ENCODE measurements at places on chromosomes 4 and X. TPM values are rescaled to one million over a fixed set of nuclear protein-coding genes. Genes with fewer than 3 reads are reported as not detected.

DNA sequence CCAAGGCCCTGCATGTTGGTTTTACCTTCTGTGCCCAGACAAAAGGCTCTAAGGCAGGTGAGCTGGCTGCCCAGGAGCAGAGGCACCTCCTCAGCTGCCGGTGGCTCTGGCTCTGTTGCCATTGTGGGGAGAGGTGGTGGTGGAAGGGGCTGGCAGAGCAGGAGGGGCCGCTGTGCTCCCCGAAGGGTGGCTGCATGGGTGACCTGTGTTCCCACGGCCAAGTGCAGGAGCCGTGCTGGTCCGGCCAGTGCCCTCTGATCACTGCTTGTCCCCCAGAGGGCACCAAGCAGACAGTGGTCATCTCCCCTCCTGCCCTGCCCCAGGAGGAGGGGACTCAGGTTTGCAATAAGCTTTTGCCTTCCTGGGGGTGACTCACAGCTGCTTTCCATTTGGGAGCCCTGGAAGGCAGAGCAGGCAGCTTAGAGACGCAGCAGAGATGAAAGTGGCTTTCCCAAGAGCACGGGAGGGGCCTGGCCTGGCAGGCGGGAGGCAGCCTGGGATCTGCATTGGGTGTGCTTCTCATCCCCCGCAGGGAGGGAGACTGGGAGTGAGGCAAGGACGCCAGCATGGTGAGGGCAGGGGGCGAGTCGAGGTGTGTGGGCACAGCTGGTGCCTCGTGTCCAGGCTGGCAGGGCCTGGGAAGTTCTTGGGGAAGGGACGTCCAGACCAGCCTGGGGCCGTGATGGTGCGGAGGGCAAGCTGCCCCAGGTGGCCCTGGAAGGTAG is 28.7 kb downstream of the DOK7 start:
- DNase-seq: no peak

The CDS1 gene
- total RNA-seq: not detected

DNA sequence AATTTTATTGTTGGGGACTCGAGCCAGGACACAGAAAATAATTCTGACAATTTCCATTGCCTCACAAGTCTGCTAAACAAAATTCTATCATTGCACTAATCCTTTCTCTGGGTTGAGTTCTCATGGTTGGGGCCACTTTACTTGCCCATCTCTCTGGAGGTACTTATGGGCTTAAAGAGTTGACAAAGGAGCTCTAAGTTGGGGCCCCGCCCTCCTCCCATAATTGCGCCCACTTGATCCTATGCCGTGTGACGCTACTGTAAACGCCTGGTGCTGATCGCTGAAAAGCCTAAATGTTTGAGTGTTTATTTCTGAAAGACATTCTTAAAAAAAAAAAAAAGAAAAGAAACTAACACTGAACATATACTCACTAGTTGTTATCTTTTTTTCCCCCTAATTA is 103.0 kb downstream of the TENM3 start:
- no peak for DNase-seq

The MAGED4 gene
- total RNA-seq: 95.8 TPM

DNA sequence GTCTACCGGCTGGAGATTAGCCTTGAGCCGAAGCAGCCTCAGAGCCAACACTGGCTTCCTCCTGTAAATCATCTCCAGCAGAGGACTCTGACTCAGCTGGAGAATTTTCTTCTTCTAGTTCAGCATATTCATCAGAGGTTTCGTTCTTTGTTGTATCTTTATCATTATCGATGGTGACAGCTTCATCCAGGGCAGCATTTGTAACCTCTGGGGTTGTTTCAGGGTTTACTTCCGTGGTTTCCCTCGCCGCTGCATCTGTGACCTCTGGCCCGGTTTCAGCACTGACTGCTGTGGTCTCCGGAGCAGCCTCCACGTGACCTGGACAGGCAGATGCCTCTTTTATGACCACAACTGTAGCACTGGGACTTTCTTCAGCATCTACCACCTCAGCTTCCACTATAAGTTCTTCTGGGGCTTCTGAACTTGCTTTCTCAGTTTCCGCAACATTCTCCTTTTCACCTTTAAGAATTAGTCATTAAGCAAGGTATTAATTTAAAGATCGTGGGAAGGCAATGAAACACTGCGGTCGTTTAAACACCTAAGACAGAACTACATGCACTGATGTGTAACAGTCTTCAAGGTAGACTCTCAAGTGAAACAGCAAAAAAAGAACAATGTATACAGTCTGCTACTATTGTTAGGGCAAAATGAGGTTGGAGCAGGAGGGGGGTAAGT is 13.3 kb downstream of the MGARP start:
- no peak for DNase-seq

- no peak for DNase-seq
Measured at GRCh38 chr4:127776620-127777019, 5.5 kb upstream of the HSPA4L start.

The ABCG2 gene
- total RNA-seq: not detected

DNA sequence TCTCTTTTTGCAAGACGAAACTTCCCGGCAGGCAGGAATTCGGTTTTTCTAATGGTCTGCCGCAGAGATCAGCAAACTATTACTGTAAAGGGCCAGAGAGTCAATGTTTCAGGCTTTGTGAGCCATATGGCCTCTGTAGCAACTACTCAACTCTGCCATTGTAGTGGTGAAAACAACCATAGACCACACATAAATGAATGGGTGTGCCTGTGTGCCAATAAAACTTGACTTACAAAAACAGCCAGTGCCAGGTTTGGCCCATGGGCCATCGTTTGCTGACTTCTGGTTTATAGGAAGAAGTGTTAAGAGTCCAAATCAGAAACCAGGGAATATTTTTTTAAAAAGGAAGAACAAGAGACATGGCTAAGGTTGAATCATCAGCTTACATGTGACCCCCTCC is 163.0 kb downstream of the SH3KBP1 start:
- DNase-seq: no peak

- DNase-seq: no peak
Measured at GRCh38 chr4:41668024-41668423, 80.5 kb downstream of the PHOX2B start.

GRCh38 chr4:176794151-176794550 is 1.4 kb upstream of the VEGFC start:
- DNase-seq: no peak

GRCh38 chrX:152821145-152821765 is 9.3 kb downstream of the CETN2 start:
- no peak for DNase-seq

GRCh38 chr4:169039251-169039954 is 29.3 kb upstream of the CBR4 start:
- DNase-seq: no peak

GRCh38 chrX:20639115-20639514 is 372.4 kb upstream of the RPS6KA3 start:
- no peak for DNase-seq

- DNase-seq: no peak
Measured at GRCh38 chrX:52346174-52347165, 22.4 kb upstream of the XAGE2 start.

The NR3C2 gene
- total RNA-seq: 0.75 TPM

The ERAS gene
- not detected for total RNA-seq

The BMX gene
- total RNA-seq: not detected

DNA sequence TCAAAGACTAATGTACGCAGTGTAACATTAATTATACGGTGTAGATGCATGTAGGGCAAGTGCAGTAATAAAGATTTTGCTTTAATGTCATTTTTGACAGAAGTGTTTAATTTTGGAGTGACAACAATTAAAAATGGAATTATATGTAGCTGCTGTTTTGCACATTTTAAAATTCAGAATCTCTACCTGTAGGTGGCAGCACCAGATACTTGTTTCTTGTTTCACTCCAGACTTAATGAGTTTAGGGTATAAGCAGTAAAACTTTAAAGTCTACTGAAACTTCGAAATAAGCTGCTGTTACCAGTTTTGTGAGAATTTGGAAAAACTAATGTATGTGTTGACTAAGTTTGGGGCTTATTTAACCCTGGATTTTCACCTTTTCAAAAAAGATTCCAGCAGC is 144.9 kb downstream of the POLA1 start:
- no peak for DNase-seq

The ERCC6L gene
- 1.1 TPM for total RNA-seq

DNA sequence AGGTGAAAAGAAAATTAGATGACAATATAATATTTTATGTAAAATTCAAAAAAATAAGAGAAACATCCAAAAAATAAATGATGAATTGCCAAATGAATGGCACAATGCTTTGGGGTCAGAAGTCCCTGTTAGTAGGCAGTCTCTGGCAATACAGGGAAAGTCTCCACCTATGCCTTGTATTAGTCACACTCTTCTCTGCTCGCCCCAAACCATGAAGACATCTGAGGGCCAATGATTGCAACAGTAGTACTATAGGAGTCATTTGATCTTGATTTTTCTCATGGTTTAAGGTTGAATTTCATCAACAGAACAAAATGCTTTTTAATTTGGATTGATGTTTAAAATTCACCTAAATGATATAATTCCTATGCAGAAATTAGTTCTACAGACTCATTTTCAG is 3.9 kb upstream of the PRSS12 start:
- DNase-seq: no peak

The RNF175 gene
- total RNA-seq: not detected

GRCh38 chr4:84907145-84907544 is 59.3 kb downstream of the WDFY3 start:
- DNase-seq: no peak

- DNase-seq: no peak
Measured at GRCh38 chrX:153216926-153217325, 37.8 kb downstream of the MAGEA1 start.

- no peak for DNase-seq
Measured at GRCh38 chrX:44317181-44317580, 26.3 kb downstream of the EFHC2 start.

- no peak for DNase-seq
Measured at GRCh38 chr4:40927074-40927473, 177.3 kb downstream of the NSUN7 start.

DNA sequence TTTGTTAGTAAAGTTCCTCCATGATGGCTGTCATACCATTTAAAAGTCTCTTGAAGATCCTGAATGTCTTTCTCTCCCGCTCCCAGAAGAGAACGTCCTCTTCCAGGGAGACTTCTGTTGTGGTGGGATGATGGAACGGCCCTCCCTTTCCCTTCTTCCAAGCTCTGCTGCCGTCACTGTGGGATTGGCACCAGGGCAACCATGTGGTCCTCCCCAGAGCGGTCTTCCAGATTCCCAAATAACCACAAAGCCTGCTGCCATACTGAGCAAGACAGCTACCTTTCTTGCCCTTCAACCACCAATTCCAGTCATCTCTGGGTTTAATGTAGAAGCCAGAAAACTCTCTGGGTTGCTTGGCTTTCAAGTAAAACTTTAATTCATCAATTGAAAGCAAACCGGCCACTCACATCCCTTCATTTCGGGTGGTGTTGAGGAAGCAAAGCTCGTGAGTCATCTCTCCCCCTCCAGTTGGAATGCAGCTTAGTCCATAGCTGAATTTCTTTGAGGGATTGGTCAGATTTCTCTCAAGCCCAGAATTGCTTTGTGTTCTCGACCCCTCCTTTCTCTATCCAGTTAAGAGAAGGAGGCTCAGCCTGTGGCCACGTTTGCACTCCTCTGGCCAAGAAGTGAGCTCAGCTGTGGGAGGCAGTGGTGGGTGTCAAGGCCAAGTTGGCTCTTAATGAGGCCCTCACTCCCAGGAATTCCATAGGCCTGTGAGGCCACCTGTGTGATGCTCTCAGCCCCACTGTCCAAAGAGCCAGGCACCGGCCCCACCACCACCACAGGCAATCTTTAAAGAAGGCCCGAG is 36.9 kb downstream of the FHDC1 start:
- no peak for DNase-seq

- no peak for DNase-seq
Measured at GRCh38 chrX:11791090-11791489, 33.1 kb downstream of the MSL3 start.

- DNase-seq: no peak
Measured at GRCh38 chr4:12644261-12644660, 839.9 kb downstream of the RAB28 start.

DNA sequence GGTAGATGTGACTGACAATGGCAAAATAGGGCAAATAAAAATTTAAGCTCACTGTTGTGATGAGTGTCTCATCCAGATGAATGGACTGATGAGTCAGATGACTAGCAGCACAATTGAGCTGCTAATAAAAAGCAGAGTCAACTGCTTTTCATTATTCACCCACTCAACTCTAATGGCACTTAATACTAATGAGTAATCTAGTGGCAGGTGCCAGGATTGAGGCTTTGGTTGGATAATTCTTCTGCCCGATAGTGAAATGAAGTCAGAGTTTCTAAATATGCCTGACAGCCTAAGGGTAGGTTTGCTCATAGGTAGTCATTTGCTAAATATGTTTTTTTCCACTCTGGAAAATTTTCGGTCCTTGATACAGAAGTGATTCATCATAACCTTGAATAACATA is 10.4 kb downstream of the OGT start:
- no peak for DNase-seq

The LPAR4 gene
- total RNA-seq: 2.6 TPM

DNA sequence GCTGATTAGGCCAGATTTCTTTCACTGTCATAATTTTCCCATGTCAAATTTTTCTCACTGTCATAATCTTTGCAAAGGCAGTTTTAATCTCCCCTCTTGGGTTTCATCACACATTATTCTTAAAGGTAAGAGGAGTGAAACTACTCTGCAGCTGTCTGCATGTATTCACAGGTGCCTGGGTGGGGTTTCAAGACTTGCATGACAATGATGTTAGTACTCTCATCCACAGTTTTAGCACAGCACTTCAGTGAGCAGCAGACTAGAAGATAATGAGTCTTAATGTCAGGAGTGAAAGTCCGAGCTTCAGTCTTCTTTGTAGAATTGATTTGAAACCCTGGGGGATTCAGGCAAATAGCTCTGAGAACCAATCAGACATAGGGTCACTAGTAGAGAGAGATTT is 182.5 kb upstream of the GALNT7 start:
- DNase-seq: no peak

DNA sequence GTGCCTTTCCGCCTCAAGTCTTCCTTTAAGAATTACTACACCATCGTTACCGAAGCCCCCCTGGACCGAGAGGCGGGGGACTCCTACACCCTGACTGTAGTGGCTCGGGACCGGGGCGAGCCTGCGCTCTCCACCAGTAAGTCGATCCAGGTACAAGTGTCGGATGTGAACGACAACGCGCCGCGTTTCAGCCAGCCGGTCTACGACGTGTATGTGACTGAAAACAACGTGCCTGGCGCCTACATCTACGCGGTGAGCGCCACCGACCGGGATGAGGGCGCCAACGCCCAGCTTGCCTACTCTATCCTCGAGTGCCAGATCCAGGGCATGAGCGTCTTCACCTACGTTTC is 2.2 kb downstream of the PCDH10 start:
- DNase-seq: no peak

The MCF2 gene
- total RNA-seq: not detected

GRCh38 chr4:169987327-169988228 is 38.6 kb downstream of the MFAP3L start:
- DNase-seq: no peak

- DNase-seq: no peak
Measured at GRCh38 chr4:94680176-94680862, 77.4 kb upstream of the BMPR1B start.

The GATA1 gene
- total RNA-seq: not detected
